A172 (cell line): ENCODE measurements at places on chromosomes 4 and X. TPM values are rescaled to one million over a fixed set of nuclear protein-coding genes. Genes with fewer than 3 reads are reported as not detected.

The PLRG1 gene
- 71.5 and 71.6 TPM in 2 replicates for total RNA-seq

GRCh38 chr4:53116954-53117353 lies 248.9 kb downstream of the SCFD2 start:
- DNase-seq = no peak

The TLR10 gene
- total RNA-seq = not detected in 2 replicates

DNA sequence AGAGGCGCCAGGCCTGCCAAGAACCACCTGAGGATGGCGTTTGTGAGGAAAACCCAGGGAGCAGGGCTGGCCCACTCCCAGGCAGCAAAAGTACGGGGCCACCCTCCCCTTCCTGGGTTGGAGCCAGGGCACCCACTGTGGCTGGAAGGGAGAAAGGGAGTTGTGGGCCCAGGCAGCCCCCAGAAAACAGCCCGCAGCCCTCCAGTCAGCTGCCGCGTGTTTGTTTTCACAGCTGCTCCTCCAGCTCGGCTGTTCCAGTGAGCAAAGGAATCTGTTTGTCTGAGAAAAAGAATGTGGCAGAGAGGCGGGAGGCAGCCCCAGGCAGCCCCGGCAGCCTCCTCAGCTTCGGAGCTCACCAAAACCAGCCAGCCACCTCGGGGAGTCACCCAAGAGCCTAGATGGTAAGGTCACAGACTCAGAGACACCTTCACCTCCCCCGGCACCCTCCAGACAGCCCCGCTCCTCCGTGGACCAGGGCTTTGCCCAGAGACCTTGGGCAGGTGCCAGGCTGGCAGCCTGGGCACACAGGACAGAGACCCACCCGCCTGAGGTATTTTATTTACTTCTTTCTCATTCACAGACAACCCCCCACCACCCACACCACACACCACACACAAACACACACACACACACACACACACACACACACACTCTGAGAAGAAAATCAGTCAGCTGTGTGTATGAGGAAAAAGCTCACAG lies 338.1 kb downstream of the BCOR start:
- DNase-seq = peak; percentile 31

GRCh38 chrX:150769408-150769807 lies 76.2 kb downstream of the MTMR1 start:
- DNase-seq = no peak

- no peak for DNase-seq
These were observed 18.9 kb downstream of the LEF1 start for GRCh38 chr4:108149588-108150380.

DNA sequence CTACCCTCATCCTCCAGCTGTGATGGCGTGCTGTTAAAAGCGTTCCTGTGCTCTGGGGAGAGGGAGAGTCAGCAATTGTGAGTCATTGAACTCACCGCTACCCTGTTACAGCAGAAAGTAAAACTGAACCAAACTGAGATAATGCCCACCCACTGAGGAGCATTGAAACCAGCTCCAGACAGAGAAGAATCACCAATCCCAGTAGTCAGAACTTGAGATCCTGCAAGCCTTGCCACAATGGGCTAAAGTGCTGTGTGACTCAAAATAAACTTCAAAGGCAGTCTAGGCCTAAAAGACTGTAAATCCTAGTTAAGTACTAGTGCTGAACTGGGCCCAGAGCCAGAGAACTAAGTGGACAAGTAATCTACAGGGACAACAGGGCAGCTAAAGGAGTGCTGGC lies 1394.2 kb upstream of the DIAPH2 start:
- DNase-seq = peak; percentile 0

DNA sequence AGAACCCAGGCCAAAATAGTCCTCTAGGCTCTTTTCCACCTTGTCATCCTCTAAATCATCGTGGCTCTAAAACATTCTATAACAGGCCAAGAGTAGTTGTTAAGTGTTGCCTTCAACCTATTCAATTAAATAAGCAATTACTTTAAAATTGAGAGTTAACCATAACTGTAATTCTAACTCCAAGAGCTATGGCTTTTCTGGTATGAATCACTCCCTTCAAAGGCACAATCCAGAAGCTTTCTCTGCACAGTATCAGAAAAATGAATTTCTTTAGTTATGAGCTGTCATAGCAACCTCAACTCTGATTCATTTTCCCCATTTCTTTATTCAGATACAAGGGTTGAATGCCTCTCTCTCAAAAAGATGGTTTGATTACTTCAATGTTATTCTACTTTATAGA lies 21.7 kb downstream of the INPP4B start:
- DNase-seq = no peak

DNA sequence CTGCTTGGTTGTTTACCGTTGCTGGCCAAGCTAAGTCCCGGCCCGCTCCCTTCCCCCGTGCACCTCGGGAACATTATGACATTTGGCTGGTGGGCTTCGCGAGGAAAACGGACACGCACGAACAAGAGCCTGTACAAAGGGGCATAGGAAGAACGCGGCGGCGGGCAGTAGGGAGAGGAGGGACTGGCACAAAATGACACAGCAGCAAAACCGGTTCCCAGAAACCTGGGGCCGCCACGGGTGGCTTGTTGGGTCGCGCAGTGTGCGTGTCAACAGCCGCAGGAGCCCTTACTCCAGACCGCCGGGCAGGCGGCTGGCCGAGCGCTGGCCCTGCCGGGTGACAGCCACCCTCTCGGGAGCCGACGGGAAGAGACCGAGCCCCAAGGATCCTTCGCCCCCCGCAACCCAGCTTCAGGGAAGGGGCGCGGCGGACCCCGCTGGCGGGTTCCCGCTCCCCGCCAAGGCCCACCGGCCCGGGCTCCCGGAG lies 1.6 kb upstream of the LIN54 start:
- DNase-seq = no peak

The AADAT gene
- 3.0 and 5.6 TPM in 2 replicates for total RNA-seq

DNA sequence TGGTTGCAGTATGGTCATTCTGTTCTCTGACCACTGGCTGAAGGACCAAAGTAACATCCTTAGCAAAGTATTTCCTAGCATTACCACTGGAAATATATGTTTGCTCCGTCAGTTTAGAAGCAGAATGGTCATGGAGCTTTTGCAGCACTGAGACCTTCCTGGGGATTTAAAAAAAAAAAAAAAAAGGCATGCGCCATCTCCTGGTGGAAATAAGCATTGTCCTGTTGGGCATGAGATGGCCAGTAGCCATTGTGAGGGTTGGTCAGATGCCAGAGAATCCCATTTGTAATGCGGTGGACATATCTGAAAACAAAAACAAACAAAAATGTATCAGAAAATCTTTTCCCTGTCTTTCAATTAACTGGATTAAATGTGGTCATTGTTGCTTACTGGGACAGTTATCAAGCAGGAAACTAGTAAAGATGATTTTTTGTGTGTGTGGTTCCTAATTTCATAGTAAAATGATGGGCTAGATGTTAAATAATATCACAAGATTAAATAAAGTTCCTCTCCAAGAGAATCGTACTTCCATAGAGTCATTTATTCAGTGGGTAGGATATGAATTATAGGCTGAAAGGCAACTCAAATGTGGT lies 139.6 kb downstream of the SOWAHB start:
- DNase-seq = peak; percentile 57

GRCh38 chr4:71243091-71243833 lies 95.6 kb upstream of the SLC4A4 start:
- DNase-seq = no peak

The ENOX2 gene
- 4.0 and 4.2 TPM in 2 replicates for total RNA-seq

DNA sequence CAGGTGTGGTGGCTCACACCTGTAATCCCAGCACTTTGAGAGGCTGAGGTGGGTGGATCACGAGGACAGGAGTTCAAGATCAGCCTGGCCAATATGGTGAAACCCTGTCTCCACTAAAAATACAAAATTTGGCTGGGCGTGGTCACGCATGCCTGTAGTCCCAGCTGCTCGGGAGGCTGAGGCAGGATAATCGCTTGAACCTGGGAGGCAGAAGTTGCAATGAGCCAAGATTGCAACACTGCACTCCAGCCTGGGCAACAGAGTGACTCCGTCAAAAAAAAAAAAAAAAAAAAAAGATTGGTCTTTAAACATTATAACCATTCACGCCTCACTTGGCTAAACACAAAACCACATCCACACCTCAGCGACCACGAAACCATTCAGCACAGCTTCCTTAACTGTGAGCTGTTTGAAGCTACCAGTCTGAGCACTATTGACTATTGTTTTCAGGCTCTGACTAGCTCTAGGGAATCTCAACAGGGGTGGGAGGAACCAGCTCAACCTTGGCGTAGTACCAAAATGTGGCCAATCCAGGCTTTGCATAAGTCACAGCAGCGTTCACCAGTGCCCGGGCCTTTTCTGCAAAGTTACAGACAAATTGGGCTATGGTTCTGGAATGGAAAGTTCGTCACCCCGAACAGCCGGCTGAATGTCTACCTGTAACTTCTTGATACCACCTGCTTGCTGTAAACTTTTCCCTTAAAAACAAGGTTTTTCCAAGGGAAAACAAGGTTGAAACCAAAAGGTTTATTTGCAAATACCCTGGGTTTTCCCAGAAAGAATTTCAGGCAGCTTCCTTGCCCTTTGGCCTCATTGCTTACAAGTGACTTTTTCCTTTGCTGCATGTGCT lies 73.6 kb upstream of the DHX15 start:
- DNase-seq = peak; percentile 80

DNA sequence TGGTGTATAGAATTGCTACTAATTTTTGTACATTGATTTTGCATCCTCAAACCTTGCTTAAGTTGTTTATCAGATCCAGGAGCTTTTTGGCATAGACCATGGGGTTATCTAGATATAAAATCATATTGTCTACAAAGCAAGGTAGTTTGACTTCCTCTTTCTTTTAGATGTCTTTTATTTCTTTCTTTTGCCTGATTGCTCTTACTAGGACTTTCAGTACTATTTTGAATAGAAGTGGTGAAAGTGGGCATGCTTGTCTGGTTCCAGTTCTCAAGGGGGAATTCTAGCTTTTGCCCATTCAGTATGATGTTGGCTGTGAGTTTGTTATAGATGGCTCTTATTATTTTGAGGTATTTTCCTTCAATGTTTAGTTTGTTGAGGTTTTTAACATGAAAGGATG lies 187.9 kb upstream of the LCORL start:
- no peak for DNase-seq

DNA sequence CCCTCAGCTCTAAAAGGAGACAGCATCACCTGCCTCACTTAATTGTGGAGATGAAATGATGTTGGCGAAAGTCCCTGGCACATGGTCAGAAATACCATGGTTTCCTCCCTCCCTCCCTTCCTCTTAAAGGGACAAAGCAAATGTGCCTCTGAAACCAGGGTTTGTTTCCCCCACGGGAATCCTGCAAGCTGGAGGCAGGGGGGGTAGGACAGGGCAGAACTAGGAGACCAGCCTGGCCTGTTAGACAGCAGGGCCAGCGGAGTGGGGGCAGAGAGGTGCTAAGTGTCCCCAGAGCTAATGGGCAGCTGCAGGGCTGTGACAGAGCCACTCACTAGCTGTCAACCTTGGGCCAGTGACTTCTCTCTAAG lies 5.7 kb downstream of the RTL5 start:
- DNase-seq = no peak

GRCh38 chr4:48779095-48779997 lies 733 bp downstream of the FRYL start:
- peak; percentile 32 for DNase-seq

- DNase-seq = peak; percentile 24
These were observed 405.2 kb downstream of the PPARGC1A start for GRCh38 chr4:23484689-23485088.

- peak; percentile 73 for DNase-seq
These were observed 425.4 kb downstream of the SLITRK2 start for GRCh38 chrX:146243041-146243440.

- peak; percentile 81 for DNase-seq
These were observed 193.8 kb downstream of the BCOR start for GRCh38 chrX:39903937-39904336.

DNA sequence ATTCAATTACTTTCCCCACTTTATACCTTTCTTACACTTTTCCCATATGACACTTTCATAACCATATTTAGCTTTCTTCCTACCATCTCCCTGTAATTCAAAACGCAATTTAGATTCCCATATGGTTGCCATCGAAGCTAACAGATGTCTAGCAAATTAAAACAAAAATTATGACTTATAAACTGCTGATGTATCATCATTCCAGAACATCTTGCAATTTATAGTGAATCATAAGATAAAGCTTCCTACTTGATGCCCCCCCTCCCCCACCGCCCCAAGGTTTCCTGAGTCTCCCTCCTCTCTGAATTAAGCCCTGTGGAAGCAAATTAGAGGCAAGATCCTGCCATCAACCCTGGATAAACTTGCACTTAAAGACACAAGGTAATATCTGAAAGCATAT lies 5.4 kb downstream of the TSPAN5 start:
- DNase-seq = peak; percentile 23

GRCh38 chr4:149754526-149754925 lies 61.1 kb downstream of the IQCM start:
- peak; percentile 25 for DNase-seq

- peak; percentile 67 for DNase-seq
These were observed 545.3 kb upstream of the GRID2 start for GRCh38 chr4:91758487-91758886.

DNA sequence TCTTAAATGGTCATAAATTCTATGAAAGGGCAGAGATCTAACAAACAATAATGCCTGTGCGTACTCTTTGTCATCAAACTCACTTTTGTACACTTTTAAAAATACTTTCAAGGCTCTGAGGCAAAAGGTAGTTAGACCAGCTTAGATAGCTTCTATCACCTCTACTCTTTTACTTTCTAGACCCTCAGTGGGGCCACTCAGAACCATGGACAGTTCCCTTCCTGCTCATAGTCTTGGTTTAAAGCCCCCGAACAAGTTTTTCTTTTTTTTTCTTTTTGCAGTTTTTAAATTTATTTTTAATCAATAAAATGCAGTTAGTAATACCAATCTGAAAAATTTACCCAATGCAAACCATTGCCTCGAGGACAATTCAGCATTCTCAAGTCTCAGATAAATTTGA lies 460.5 kb upstream of the CNKSR2 start:
- no peak for DNase-seq

The L1CAM gene
- total RNA-seq = 77.7 and 94.0 TPM in 2 replicates

The SLC6A14 gene
- total RNA-seq = not detected in 2 replicates

GRCh38 chr4:27602172-27602571 lies 741.5 kb downstream of the STIM2 start:
- DNase-seq = no peak

The LPAR4 gene
- 0.07 TPM in 1 of 2 replicates, not detected in the other for total RNA-seq

DNA sequence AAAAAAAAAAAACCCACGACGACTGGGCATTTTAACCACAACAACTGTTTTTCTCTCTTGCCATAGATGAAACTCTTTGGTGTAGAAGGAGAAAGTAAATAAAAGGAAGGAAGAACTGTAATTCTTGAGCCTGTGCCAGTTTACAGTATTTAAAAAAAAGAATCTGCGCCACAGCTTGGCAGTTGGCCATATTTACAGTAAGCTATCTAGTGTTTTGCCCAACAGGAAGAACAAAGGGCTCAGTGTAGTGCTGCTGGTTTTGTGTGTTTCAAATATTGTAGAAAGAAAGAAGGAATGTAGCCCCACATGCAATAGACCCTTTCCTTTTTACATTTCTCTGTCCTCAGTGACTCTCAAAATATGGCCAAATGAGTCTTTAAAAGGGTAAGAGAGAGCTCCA lies 66.1 kb downstream of the NR3C2 start:
- peak; percentile 53 for DNase-seq
